Stimulated activated CD8-positive, alpha-beta memory T cell treated with anti-CD3 and anti-CD28 coated beads, Interleukin-7, amount 100 ng/mL, for 1 hour (primary cell): ENCODE measurements at places on chromosomes 5 and 9.

DNA sequence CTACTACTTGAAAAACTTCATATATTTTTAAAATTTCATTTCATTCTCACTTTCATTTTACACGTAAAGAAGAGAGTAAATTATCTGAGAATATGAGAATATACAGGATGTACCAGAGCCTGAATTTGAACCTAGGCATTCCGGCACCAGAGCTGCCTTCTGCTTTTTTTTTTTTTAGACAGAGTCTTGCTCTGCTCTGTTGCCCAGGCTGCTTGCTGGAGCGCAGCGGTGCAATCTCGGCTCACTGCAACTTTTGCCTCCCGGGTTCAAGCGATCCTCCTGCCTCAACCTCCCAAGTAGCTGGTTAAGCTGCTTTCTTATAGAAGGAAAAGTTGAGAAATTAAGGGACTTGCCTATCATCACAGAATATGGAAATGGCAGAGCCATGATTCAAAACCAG is 540.1 kb downstream of the EBF1 start:
- DNase-seq, result no peak

GRCh38 chr5:61790678-61791077 is 458.6 kb downstream of the ZSWIM6 start:
- DNase-seq, result no peak

- DNase-seq, result no peak
Observed at GRCh38 chr5:84634256-84634655, 249.6 kb upstream of the EDIL3 start.

- DNase-seq, result no peak
Observed at GRCh38 chr9:77215874-77216273, 38.5 kb downstream of the VPS13A start.

DNA sequence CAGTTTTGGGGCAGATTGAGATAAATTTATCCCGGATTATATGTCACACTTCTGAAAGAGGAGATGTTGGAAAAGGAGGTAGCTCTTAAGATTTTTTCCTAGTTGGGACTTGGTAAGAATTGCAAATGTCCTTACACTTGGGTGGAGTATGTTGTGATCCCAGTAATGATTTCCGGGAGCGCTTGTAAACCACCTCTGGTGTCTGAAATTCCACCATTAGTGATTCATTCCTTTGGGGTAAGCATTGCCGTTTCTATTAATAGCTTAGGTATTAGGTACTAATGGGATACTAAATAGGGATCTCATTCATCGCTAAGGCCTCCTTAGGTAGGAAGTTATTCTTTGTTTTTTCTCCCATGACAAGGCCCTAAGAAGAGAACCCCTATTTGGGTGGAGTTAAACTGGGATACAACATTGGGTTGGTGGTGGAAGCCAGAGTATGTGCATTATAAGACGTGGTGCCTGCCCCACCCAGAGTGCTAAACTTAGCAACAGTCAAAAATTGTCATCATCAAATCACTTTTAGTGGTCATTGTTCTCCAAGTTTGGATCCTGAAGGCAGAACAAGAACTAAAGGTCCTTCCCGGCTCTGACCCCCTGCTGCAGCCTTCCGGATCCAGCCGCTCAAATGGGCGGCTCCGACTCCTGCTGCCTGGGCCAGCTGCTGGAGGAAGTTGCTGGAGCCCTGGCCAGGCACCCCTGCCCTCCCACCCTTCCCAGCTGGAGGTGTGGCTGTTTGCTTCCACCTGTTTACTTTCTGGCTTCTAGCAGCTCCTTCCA is 31.7 kb upstream of the DAB2IP start:
- no peak for DNase-seq

GRCh38 chr9:7174884-7175283 is 417.1 kb downstream of the KDM4C start:
- DNase-seq, result no peak

- no peak for DNase-seq
Observed at GRCh38 chr9:134858051-134858841, 22.4 kb upstream of the FCN2 start.

GRCh38 chr5:6792376-6792775 is 79.1 kb downstream of the TENT4A start:
- DNase-seq, result no peak

GRCh38 chr5:38528162-38528703 is 28.2 kb downstream of the LIFR start:
- DNase-seq, result no peak
